Stimulated activated CD4-positive, alpha-beta T cell treated with anti-CD3 and anti-CD28 coated beads, Interleukin-1b, Interleukin-23, amount 100 ng/mL, for 4 hours (primary cell): ENCODE measurements at places on chromosomes 1 and 21.

- DNase-seq, result no peak
Measured at GRCh38 chr1:235776396-235776795, 90.3 kb downstream of the LYST start.

DNA sequence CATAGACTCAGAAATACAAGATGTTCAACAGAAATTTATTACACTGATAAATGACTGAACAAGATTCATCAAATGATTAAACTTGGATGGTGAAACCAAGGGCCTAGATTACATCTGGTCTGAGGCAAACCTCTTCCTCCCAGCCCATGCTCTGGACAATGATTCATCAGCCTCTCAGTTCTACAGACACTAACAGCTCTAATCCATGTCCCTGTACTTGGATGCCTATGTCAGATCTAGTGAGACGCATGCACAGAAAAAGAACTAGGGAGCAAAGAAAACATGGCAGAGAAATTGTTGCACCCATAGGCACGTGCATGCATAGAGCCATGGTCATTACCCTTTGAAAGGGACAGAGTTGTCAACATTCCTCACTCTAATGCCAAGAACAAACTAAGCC, 250.1 kb downstream of the KCNH1 start:
- DNase-seq, result no peak

DNA sequence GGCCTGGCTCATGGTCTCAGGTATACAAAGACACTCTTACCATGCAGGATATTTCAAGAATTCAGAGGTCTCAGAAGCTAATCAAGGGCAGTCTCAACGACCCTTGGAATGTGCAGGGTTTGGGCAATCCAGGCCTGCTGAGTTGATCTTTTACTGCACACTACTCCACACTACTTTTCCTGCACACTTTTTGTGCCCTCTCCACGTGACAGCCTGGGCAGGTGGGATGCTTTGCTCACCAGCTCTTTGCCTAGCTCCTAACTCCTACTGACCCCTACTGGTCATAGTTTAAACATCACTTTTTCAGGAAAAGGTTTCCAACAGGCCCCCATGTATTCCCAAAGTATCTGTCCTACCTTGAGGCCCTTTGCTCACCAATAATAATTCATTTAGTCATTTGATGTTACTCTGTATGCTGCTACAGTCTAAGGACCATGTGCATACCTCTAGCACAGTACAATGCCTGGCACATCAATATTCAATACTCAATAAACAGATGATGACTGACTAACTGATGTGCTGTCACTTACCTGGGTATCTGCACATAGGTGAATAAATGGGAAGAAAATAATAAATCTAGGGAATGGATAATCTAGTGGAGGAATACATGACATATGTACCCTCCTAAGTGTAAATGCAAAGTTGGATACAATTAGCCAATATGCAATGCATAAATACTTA, 9.6 kb downstream of the DUSP23 start:
- DNase-seq, result no peak

GRCh38 chr1:198865319-198865718, 226.5 kb downstream of the PTPRC start:
- no peak for DNase-seq

DNA sequence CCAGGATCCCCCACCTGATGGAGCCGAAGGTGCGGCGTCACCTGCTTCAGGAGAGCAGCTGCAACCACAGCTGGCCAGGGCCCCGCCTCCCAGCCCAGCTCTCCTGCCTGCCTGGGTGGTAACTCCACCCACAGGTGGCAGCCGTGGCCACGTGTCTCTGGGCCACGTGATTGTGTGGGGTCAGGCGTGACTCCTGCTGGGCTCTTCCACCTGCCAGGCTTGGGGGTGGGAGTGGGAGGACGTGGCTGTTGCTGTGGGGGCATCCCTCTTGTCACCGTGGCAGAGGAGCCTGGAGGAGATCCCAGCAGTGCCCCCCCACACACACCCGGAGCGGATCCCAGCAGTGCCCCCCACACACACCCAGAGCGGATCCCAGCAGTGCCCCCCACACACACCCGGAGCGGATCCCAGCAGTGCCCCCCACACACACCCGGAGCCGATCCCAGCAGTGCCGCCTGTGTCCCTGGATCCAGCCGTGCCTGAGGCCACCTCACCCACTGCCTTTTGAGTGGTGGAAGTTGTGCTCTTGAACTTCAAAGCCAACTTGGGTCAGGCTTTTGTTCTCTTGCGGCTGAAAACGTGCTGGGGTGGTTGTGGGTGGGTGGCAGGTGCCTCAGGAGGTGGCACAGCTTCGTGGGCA, 32.2 kb downstream of the POFUT2 start:
- DNase-seq, result no peak

DNA sequence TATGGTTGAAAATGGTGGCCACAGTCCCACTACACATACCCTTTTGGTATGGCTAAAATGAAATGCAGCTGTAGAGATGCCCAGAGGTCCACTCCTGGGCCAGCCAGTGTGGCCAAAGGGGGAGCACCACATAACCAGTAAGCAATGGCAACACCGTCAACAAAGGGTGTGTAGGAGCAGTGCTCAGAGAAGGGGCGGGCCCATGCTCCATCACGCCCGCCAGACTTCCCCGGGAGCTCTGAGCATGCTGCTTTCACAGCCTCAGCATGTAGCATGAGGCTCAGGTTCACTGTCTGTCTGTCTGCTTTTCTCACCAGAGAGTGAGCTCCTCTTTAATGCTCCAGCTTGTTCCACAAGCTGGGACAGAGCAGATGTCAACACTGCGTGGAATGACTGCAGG, 537.6 kb downstream of the MATN1 start:
- DNase-seq, result no peak

DNA sequence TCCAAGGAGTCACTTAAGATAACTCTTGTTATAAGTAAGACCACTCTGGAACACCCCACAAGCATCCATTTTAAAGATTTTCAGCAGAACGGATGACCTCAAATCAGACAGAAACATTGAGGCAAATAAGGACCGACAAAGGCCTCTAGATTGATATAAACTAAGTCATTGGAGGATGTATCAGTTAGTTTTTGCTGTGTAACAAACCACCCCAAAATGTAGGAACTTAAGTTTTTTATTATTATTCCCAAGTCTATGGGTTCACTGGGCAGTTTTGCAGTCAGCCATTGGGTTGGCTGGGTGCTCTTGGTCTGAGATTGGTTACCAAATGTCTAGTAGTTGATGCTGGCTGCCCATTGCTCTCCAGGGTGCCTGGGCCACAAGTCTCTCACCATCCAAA, 311.8 kb downstream of the SIPA1L2 start:
- DNase-seq, result no peak

DNA sequence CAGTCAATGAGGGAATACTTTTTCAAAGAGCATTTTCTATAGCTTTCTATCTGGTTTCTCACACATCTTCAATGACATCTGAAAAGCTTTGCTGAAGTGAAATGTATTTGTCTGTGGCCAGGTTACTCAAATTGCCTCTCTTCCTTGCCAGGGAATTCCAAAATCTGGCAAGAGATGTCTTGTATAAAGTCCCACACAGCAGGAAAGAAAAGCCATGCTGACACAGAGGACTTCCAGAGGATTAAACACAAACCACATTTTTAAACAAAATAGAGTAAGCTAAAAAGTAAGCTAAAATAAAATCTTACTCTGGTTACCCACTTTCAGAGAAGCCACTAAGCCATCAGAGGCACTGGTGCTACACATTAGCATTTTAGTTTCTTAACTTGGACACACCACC, 93.1 kb upstream of the BCAR3 start:
- no peak for DNase-seq

- DNase-seq, result no peak
Measured at GRCh38 chr21:35350965-35351364, 301.9 kb upstream of the RUNX1 start.

- peak; percentile 42 for DNase-seq
Measured at GRCh38 chr21:42218836-42219605, at the start of gene ABCG1. Gene ABCG1 (plus strand): TSS chr21:42219140. CDS start chr21:42219263, 123 bp downstream.
